Type B pancreatic cell (in vitro differentiated cells): ENCODE measurements at places on chromosomes 13 and 19.

DNA sequence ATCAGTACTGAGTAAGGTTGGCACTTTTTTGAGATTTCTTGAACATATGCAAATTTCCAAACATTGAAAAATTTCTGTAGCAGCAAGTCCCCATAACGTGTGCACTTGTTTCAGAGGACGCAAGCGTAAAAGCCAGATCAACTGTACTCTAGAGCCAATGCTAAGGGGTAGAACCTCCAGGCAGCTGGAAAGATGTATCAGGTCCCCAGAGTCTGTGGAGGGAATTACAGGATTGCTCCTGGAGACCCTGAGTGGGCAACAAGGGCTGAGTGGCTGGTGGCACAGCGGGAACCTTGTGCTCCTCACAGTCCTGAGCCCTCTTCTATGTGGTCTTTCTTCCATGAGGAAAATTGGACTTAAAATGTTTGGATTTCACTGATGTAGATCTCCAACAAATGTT is 53.9 kb upstream of the AMER2 start:
- H3K27ac ChIP-seq = no peak overlapping the region
- DNase-seq = no peak
- no peak overlapping the region for H3K4me3 ChIP-seq
- H3K36me3 ChIP-seq = no peaks in the 10 kb centered on the region
- H3K27me3 ChIP-seq = peaks cover 32% of the 10 kb centered on the region

GRCh38 chr19:7697721-7698287 is 4.1 kb downstream of the FCER2 start:
- H3K27me3 ChIP-seq = peaks cover 23% of the 10 kb centered on the region
- no peak for DNase-seq
- H3K27ac ChIP-seq = no peak overlapping the region
- no peaks in the 10 kb centered on the region for H3K36me3 ChIP-seq
- H3K4me1 ChIP-seq = no peaks in the 10 kb centered on the region

GRCh38 chr19:44603201-44603945 is 10.0 kb upstream of the IGSF23 start:
- peaks cover 30% of the 10 kb centered on the region for H3K27me3 ChIP-seq
- DNase-seq = no peak
- no peaks in the 10 kb centered on the region for H3K36me3 ChIP-seq
- H3K27ac ChIP-seq = no peak overlapping the region
- H3K4me3 ChIP-seq = no peak overlapping the region

DNA sequence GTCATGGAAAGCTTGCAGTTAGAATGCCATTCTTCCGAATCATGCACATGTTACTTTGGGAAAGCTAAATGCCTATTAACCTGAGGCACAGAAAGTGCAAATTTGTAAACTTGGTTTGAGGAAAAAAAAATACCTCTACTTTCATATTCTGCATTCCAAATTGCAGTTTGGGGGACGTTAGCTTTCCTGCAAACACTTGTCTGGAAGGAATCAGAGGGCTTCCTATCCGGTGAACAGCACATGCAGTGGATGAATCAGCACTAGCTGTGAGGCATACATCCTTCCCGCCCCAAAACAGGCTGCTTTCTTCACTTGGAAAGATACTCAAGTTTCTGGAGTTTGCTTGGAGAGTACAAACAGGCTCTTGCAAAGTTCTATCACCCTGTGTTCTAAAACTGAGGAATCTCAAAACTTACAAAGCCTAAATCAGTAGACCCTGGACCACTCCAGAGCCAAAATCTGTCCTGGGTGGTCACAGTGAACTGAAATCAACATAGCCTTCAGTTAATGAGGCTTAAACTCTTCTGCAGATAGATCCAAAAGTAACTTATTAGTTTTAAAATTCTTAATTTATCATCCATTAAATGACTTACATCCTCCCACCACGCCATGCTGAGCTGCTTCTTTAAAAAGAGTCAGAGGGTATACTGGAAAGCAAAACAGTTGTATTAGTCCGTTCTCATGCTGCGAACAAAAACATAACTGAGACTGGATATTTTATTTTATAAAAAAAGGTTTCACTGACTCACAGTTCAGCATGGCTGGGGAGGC is 802.3 kb upstream of the ARGLU1 start:
- no peak overlapping the region for H3K4me3 ChIP-seq
- DNase-seq = no peak
- H3K27me3 ChIP-seq = peaks cover 6% of the 10 kb centered on the region
- no peaks in the 10 kb centered on the region for H3K4me1 ChIP-seq
- H3K36me3 ChIP-seq = no peaks in the 10 kb centered on the region

- DNase-seq = no peak
- no peaks in the 10 kb centered on the region for H3K36me3 ChIP-seq
- no peaks in the 10 kb centered on the region for H3K4me1 ChIP-seq
- no peaks in the 10 kb centered on the region for H3K27me3 ChIP-seq
Measured at GRCh38 chr13:79003989-79004898, 345.3 kb upstream of the OBI1 start.

DNA sequence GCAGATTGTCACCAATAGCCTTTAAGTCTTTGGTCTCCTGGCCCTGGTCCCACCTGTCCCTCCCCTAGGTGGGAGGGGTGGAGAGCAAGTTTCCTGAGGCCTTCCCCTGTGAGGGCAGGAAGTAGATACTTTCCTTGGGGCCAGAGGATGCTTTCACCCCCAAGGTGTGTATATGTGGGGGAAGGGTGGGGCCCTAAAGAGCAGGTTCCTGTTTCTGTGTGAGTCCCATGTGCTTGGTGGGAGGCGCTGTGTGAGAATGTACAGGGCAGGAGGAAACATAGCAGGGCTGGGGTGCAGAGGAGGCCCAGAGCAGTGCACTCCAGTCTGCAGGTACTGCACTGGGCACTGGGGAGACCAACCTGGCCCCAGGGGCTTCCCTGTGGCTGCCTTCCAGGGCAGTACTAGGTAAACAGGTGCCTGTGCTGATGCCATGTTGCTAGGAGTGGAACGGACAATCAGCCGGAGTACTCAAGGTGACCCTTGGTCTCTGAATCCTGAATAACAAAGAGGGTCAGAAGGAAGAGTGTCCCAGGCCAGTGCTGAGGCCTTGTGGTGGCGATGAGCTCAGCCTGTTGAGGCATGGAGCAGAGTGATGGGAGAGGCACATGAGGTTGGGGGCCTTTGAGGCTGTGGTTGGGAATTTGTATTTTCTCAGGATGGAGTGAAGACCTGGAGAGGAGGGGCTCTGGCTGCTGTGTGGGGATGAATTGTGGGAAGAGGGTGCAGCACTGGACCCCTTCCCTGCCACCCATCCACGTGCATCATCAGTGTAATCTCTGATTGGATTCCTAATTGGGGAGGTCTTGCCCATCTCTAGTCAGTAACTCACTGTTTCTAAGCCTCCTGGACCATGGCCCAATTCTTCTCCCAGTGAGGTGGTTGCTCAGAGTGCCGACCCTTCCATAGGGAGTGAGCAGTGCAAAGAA is 5.1 kb downstream of the EGLN2 start:
- H3K36me3 ChIP-seq = peaks cover 14% of the 10 kb centered on the region
- peak overlapping the region; percentile 33 for H3K4me3 ChIP-seq
- DNase-seq = no peak
- peak overlapping the region; percentile 87 for H3K27ac ChIP-seq
- no peaks in the 10 kb centered on the region for H3K27me3 ChIP-seq
- H3K4me1 ChIP-seq = peaks cover 54% of the 10 kb centered on the region

DNA sequence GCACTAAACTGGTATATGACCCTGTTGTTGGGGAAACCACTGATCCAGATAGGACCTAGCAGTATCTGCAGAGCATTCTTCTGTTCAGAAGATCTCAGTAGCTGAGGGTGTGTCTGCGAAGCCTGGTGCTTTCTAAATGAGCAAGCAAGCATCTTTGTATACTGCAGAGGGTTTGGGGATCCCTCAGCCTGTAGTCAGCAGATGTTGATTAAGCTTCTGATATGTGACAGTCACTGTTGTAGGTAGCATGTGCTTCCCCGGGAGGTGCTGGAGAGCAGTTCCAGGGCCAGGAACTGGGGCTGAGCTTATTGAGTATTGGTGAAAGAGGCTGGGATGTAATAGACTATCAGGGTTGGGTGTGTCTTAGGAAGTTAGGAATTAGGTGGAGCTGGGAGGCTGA is 1.5 kb downstream of the SCAF1 start:
- H3K36me3 ChIP-seq = no peaks in the 10 kb centered on the region
- H3K27ac ChIP-seq = peak overlapping the region; percentile 100
- H3K4me1 ChIP-seq = peaks cover 40% of the 10 kb centered on the region
- no peaks in the 10 kb centered on the region for H3K27me3 ChIP-seq
- DNase-seq = no peak

- H3K27ac ChIP-seq = peak overlapping the region; percentile 65
- peaks cover 84% of the 10 kb centered on the region for H3K4me1 ChIP-seq
- H3K36me3 ChIP-seq = peaks cover 9% of the 10 kb centered on the region
- no peak for DNase-seq
- peak overlapping the region; percentile 46 for H3K4me3 ChIP-seq
Measured at GRCh38 chr13:106527445-106527801, 8.0 kb downstream of the EFNB2 start.

DNA sequence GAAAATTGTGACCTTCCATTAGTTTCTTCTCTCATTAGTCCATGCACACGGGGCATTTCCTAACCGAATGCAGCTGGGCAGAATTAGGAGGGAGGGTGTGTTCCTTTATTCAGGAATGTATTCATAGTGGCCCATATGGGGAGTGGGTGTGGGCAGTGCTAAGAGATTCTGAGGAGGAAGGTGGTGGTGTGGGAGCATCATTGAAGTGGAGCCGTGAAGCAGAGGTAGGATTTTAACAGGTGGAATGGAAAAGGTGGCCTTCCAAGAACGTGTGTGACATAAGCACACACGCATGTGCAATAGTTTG is 134.2 kb downstream of the MTUS2 start:
- no peak overlapping the region for H3K4me3 ChIP-seq
- H3K27me3 ChIP-seq = peaks cover 6% of the 10 kb centered on the region
- no peak for DNase-seq
- no peaks in the 10 kb centered on the region for H3K4me1 ChIP-seq

DNA sequence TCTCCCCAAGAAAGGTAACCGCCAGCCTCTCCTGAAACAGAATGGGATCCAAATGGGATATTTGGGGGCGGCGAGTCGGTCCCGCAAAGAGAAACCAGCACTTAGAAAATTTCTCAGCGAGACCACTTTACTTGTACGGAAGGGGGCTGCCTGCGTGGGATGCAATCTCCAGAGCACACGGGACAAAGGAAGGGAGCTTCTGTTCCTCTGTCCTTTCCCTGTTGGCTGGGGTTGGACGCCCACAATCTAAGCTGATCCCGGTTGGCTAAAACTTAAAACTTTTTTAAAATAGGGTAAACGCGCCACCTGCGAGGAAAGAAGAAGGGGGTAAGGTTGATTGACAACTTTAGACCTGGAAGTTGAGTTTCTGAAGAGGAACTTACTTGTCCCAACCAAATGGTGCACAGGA is 826 bp upstream of the BSG start:
- peaks cover 10% of the 10 kb centered on the region for H3K27me3 ChIP-seq
- peaks cover 3% of the 10 kb centered on the region for H3K36me3 ChIP-seq
- DNase-seq = no peak
- H3K4me3 ChIP-seq = peak overlapping the region; percentile 96
- peaks cover 31% of the 10 kb centered on the region for H3K4me1 ChIP-seq
- H3K27ac ChIP-seq = peak overlapping the region; percentile 98

GRCh38 chr13:92838786-92839185 is 387.8 kb upstream of the GPC6 start:
- DNase-seq = no peak
- H3K4me3 ChIP-seq = no peak overlapping the region
- H3K36me3 ChIP-seq = no peaks in the 10 kb centered on the region
- no peak overlapping the region for H3K27ac ChIP-seq
